ENCODE measurements at places on chromosomes 16 and 17.

- no peak for DNase-seq
These were observed 293.2 kb upstream of the MON1B start for GRCh38 chr16:76897816-76898215.

- no peak for DNase-seq
These were observed 13.8 kb upstream of the KCNJ18 start for GRCh38 chr17:21678393-21679081.

DNA sequence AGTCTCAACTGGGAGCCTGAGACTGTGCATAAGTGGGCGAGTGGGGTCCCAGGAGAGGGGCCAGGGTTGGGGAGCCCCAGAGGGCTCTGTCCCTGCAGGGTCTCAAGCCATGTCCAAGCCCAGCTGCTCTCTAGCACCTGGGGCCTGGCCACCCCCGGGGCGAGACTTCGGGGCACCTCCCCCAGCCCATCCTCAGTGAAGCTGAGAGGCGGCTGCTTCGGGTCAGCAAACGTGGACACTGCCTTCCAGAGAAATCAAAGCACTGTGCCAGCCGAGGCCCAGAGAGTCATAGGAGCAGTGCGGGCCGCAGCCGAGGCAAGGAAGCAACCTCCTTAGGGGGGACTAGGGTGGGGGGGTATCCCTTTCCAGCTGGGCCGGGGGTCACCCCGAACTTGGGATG, 77.5 kb downstream of the ENGASE start:
- DNase-seq, result no peak

DNA sequence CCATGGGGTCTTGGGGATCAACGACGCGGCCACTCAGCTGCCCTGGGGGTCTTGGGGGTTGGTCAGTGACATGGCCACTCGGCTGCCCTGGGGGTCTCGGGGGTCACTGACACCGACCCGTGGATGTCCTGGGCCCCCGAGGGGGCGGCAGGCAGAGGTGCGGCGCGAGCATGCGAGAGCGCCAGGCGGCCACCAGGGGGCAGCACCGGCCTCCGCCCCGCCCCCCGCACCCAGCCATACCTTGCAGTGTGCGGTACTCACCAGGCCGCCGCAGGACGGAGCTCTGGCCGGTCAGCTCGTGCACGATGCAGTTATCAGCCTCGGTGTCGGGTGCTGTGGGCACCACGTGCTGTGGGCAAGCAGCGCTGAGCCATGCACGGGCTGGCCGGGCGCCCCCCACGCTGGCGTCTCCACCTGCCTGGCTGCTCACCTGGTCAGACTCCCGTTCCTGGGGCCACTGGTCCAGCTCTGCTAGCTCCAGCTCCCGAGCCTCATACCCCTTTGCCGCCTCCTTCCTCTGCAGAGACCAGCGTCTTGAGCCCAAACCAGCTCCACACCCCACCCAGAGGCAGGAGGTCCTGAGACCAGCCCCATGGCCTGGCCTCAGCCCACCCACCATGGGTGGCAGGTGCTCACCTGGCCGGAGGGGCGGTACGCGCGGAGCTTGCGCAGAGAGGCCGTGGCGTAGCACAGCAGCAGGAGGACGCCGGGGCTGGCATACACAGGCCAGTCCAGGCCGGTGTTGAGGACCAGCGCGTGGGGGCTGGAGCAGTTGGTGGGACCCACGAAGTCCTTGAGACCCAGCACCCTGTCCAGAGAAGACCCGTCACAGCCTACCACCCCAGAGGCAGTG, 31.2 kb downstream of the CTU2 start:
- DNase-seq, result no peak

DNA sequence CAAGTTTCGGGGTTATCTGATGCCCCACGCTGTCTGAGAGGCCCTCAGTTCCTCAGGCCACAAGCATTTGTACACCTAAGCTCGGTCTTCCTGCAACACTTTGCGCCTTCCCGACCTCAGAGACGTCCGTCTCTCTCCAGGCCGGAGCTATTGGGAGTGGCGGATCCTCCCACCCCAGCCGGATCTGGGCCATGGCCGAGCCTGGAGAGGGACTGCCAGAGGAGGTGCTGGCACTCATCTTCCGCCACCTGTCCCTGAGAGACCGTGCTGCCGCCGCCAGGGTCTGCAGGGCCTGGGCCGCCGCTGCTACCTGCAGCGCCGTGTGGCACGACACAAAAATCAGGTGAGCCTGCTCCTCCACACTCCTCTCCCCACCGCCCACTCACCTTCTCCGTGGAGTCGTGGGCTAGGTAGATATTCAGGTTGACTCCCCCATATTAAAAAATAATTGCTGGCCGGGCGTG, 1.9 kb downstream of the FBXL8 start:
- DNase-seq, result no peak
